Cerebellar nuclear complex (tissue), 1 donor: ENCODE measurements at places on chromosomes 1 and 21.

GRCh38 chr1:196105901-196106300 lies 502.3 kb downstream of the KCNT2 start:
- no peak for DNase-seq

GRCh38 chr1:218785928-218786327 lies 387.8 kb upstream of the LYPLAL1 start:
- DNase-seq, result no peak

- no peak for DNase-seq
Observed at GRCh38 chr1:156748670-156749418, 2.6 kb downstream of the HDGF start.

DNA sequence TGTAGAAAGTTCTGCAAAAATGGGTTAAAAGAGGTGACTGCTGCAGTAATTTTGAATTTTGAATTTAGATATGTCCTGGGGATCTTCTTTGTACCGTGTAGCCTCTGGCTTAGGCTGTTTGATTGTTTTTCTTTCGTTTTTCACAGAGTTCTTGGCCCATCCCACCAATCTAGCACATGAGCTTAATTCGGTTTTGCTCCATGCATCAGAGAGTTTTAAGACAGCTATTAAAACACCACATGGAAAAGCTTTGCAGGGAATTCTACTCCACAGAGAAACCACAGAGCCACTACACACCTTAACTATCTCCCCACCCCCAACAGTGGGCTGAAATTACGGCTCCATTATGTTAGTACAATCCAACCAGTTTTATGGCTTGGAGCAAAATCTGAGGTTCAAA lies 25.5 kb downstream of the SPAG17 start:
- DNase-seq, result no peak

DNA sequence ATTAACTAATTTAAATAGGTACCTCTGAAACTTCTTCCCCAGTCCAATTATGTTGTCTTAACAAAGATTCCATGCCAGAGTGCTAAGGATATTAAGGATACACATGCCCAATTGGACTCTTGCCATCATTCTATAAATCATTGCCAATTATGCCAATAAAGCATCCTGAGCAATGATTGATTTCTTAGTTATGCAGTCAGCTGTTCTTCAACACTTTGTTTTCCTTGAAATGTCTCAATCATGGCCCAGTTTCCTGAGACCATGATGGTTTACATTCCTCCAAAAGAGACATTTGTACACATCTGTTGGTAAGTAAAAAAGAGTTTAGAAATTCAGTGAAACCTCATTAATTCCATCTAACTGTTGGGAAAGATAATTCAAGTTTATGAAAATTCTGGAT lies 180.4 kb upstream of the PKN2 start:
- DNase-seq, result no peak

DNA sequence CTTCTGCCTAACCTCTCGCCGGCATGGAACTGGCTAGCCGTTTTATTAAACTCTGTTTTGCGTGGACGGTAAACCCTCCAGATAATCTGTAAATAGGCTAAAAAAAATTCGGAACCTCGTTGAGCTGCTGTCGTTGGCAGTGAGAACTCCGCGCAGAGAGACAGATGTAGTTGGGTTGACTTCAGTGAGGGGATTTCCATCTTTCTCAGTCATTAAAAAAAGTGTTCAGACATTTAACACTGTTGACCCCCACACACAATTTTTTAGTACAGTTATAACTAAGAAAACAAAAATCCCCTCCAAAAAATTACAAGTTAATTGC lies 464 bp downstream of the PARK7 start:
- DNase-seq, result no peak

GRCh38 chr1:6473974-6474814 lies 8.2 kb upstream of the TNFRSF25 start:
- no peak for DNase-seq

DNA sequence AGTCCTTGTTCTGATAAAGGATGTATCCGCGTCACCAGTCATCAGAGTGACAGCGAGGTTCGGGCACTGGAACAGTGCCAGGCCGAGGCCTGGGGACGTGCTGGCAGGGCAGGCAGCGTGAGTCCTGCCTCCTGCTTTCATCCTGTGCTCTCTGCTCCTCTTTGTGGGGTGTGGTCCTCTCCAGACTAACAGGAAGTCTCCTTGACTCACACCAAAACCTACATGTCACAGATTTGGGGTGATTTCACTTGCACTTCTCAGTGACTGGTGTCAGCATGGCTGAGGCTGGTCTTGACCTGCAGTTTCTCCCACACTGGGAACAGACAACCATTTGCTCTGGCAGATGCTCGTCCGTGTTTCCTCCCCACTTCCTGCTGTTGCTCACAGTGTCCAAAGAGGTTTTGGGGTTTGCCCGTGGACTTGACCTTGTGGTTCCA lies 8.8 kb upstream of the NLRP3 start:
- DNase-seq, result no peak

DNA sequence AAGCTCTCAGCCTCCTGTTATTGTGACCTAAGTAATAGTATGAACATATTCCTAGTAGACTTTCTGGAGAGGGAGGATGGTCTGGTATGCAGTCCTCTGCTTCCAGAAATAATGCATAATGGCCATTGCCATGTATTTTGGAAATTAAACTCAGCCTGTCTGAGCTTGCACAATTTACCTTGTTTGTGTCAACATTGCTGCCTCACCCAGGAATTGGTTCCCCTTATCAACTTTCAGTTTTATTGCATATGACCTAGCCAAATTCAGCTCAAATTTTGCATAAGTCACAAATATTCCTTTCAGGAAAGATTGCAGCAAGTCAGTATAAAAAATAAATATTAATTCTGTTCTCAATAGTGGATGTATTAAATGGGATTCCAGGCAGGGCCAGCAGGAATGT lies 101.9 kb upstream of the SLC5A9 start:
- no peak for DNase-seq

GRCh38 chr1:185566995-185567394 lies 167.2 kb upstream of the HMCN1 start:
- DNase-seq, result no peak

DNA sequence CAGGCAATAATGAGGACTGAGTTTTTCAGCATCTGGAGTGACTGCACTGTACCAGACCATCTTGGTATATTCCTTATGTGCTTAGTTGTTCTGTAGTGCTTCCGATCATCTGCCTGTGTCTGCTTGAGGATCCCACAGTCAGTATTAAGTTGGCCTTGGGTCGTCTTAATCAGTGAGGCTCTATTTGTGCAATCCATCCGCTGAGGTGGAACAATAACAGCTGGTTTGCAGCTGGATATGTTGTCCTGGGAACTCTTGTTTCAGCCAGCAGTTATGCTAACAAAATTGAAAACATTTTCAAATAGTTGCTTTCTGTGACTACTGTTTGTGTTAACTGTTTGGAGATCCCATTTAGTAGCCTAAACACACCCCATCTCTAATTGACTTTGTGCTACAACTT lies 73.7 kb downstream of the LAMC1 start:
- DNase-seq, result no peak

GRCh38 chr1:156504438-156504813 lies 3.9 kb upstream of the MEF2D start:
- no peak for DNase-seq
